ENCODE measurements at places on chromosomes 7 and 10.

- no peak for DNase-seq
Observed at GRCh38 chr7:86598311-86598710, 45.4 kb upstream of the GRM3 start.

DNA sequence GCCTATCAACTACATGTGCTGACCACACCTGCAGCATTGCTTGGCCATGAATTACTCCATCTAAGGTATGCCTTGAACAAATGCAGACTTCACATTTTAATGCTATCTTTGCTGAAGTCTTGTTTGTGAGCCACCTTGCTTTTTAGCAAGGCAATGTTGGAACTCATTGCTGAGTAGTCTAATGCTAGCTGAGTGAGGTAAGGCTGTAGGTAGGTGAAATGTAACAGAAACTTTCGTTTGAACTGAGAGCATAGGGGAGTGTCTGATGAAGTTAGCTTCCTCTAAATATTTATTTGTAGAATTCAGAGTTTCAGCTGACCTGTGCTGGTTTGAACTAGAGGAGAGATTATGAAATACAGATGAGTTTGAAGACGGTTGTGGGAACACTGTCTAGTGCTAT lies 238.5 kb downstream of the SEMA3A start:
- DNase-seq: no peak

DNA sequence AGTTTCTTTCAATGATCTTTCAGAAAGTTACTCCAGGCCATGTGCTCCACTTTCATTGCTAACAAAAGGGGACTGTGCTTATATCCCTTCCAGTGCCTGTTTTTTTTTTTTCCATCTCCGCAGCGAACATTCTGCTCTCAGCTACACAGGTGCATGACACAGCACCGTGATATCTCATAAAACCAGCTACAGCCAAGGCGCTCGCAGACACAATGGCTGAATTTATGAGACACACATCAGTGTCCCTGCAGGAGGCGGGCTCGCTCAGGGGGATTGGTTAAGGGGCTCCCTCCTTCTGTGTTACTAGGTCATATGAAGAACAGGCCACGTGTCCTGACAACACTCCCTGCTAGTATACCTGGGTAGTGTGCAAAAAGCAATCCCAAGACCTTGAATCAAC lies 245.5 kb downstream of the SKAP2 start:
- no peak for DNase-seq

DNA sequence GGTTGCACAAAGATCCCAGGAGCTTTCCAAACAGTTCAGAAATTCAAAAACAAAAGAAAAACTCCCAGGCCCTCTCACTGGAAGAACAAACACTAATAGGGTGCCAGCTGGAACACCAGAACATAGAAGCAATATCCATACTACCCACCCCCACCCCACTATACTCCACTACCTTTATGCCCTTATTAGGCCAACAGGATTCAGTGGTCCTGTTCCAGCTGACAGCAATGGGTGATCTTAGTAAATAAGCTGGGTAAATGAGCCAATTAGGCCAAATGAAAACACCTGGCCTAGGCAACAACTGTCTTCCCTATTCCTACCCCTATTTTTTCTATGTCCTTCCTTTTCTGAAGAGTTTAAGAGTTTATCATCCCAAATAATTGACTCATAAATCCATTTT lies 11.7 kb downstream of the NOC3L start:
- DNase-seq: no peak

DNA sequence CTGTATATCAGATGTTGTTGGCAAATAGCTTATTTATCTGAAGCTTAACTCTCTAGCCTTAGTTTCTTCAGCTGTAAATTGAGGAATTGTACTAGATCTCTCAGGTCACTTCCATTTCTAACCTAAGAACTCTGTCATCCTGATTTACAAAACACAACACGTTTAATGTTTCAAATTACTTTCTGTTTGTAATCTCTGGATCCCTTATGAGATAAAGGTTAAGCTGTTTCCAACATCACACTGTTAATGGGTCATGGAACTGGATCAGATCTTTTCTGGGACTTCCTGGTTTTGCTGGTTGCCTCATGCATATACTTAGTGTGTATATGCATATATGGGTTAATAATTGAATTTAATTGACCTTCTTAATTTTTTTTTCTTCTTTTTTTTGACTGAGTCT lies 9.9 kb downstream of the SAMD8 start:
- DNase-seq: no peak

GRCh38 chr10:103811463-103811862 lies 43.9 kb downstream of the SH3PXD2A start:
- no peak for DNase-seq

GRCh38 chr10:64115908-64116643 lies 594.9 kb downstream of the REEP3 start:
- DNase-seq: no peak
